Cardiac muscle cell (in vitro differentiated cells and primary cell): ENCODE measurements at places on chromosomes 5 and 9. TPM values are rescaled to one million over a fixed set of nuclear protein-coding genes. Genes with fewer than 3 reads are reported as not detected.

The KIF12 gene
- 0.04 and 1.1 TPM in 2 replicates for total RNA-seq

The PHYKPL gene
- total RNA-seq = 26.4 and 57.0 TPM in 2 replicates

The PRRC2B gene
- 166 and 259 TPM in 2 replicates for total RNA-seq

The RNF183 gene
- total RNA-seq = 0.06 and 0.53 TPM in 2 replicates
